Ammon's horn (tissue), 1 donor: ENCODE measurements at places on chromosomes 5 and 9.

DNA sequence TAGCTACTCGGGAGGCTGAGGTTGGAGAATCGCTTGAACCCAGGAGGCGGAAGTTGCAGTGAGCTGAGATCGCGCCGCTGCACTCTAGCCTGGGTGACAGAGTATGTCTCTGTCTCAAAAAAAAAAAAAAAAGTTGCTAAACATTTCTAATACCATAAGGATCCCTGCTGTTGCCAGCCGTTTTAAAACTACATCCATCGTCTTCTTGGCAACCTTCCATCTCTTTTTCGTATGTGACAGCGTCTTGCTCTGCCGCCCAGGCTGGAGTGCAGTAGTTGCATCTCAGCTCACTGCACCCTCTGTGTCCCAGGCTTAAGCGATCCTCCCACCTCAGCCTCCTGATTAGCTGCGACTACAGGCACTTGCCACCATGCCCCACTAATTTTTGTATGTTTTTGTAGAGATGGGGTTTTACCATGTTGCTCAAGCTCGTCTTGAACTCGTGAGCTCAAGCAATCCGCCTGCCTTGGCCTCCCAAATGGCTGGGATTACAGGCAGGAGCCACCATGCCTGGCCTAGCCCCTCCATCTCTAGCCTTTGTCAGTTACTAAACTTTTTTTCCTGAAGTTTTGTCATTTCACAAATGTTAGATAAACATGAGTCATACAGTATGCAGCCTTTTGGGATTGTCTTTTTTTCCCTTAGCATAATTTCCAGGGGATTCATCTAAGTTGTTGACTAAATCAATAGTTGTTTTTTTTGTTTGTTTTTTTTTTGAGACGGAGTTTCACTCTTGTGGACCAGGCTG lies 13.5 kb downstream of the NSD1 start:
- DNase-seq, result no peak

- DNase-seq, result no peak
These were observed 5.0 kb upstream of the RHOBTB3 start for GRCh38 chr5:95725937-95726810.

DNA sequence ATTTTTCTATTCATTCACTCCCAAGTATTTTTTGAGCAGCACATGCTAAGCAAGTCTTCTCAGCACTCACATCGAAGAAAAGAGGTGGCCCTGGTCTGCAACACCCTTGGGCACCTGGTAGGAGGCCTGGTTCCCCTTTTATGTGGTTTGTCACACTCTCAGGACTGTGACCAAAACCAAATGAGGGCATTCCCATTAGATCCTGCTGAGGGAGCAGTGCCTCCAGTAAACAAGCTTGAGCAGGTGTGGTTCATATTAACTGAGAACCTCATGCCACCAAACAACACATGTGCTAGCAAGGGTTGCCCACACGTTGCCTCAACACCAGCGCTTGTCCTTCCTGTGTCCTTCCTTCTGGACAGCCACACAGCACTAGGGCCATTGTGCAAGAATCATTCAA lies 26.9 kb upstream of the SYK start:
- DNase-seq, result no peak

DNA sequence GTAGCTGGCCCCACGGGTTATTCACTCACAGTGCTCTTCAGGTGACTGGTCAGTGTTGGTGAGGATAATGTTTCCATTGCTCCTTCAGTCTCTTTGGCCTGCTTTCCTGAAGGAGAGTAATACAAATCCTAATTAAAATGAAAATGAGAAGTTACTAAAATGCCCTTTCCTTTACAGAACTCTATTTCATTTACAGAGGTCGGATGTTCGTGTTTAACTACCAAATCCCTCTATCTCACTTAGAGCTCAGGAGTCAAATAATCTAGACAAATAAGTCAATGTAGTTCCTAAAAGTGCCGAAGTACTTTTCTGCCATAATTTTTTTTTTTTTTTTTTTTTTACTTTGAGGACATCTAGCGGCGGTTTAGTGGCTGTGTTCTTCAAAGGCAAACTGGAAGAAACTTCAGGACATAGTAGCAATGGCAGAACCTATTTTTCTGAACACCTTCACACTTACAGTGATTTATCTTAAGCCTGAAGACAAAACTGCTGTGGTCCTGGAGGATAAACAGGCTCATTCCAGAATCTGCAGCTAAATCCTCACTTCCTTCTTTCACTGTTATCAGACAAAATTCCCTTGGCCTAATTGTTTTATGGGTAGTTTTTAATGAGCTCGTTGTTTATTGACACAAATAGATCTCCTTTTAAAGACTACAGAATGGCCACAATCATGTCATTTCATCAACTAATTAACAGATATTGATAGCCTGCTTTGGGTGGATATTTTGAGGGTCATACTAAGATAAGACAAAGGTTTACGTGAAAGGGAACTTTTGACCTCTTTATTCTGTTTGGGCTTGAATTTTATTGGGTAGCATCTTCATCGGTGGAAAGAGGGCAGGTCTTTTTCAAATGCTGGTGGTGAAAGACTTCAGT lies 207.6 kb upstream of the DMRTA1 start:
- DNase-seq, result no peak

GRCh38 chr5:114581136-114581535 lies 219.3 kb downstream of the KCNN2 start:
- no peak for DNase-seq

DNA sequence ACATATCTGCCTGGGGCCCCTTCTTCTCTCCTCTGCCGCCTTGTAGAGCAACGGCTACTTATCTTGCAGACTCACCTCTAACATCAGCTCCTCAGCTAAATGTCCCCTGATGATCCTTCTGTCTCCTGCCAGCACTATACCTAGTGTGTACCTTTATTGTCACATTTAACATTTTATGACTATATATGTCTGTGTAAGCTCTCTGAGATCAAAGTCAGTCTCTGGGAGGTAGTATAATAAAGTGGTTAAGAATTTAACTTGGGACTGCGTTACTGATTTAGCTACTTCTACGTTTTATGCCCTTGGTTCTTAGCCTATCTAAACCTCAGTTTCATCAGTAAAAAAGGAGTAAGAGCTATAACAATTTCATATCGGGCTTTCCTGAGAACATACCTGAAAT lies 2.2 kb downstream of the TMED7 start:
- no peak for DNase-seq

DNA sequence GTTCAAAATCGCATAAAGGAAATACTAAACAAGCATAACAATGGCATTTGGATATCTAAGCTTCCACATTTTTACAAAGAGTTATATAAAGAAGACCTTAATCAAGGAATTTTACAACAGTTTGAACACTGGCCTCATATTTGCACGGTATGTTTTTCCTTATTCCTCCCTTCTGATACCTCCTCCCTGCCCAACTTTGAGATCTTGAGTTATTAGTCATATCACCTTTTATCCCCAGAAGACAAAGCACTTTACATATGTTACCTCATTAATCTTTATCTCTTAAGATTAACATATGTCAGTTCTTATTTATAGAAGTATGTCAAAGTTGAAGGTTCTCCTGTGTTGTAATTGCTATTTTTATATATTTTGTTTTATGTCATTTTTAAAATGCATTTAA lies 29.8 kb downstream of the TDRD7 start:
- DNase-seq, result no peak

GRCh38 chr5:10488144-10488543 lies 46.5 kb downstream of the ROPN1L start:
- DNase-seq, result no peak

GRCh38 chr5:34804913-34805312 lies 34.1 kb upstream of the TTC23L start:
- no peak for DNase-seq

GRCh38 chr5:14364096-14364495 lies 217.5 kb upstream of the OTULINL start:
- no peak for DNase-seq

- DNase-seq, result no peak
These were observed 379.2 kb downstream of the TMEM167A start for GRCh38 chr5:82698026-82698425.
